Tibial nerve (tissue), 4 donors: ENCODE measurements at places on chromosomes 12 and 14.

- DNase-seq = no peak
Measured at GRCh38 chr12:132015686-132016430, 66.1 kb downstream of the EP400 start.

DNA sequence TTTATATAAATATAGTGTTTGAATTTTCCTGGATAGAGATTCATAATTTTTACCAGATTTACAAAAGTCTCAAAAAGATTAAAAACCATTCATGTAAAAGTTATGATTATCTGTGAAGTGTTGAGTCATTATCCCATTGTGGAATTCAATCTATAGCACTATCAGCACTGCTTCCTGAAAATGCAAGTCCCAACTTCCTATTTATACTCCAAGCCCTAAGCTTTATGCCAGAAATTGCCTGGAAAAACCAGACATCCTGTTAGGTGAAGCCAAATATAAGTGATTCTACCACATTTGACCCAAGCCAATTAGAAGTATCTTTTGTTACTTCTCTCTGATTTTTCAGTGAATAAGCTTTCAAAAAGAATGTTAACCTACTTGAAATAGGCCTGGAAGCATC, 129.1 kb downstream of the GPR135 start:
- no peak for DNase-seq

DNA sequence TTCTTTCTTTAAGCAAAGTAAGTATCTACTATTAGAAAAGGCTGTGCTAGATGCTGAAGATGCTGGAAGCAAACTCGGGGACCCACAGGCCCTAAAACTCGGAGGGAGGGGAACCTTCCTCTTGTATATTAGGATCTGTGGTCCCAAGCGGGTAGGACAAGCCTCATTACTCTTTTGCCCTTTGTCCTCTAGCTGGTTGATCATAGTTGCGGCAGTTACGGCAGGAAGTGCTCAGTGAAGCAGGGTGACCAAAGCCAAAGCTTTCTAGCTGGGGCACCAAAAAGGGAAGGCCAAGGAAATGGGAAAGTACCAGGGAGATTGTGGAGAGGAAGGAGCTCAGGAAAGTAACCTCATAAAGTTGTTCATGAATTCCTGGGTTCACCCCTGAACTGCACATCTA, 76.3 kb downstream of the SCFD1 start:
- DNase-seq = no peak

DNA sequence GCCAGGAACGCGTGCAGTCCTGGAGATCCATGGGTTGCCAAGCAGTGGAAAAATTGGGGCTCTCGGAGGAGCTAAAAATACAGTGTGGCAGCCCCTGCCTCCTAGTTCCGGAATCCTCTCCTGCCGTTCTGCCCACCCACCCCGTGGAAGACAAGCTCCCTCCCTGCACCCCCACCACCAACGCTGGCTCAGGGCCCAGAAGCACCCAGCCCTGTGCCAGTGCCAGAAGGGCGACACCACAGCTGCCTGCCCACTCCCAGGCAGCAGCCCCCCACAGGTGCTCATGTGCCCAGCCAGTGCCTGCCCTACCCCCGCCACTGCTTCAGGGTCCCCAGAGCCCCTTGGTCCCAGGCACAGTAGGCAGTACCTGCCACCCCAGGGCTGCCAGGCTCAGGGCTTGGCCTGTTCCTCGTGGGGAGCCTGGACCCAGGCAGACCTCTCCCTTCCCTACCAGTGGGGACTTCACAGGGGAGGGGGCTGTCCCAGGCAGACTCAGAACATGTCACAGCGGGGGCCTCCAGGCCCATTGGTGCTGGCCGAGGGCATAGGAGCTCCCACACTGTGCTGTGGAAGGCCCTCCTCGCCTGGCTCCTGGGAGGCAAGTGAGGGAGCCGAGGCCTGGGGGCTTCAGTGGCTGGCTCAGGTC, 7.4 kb downstream of the INF2 start:
- DNase-seq = no peak

DNA sequence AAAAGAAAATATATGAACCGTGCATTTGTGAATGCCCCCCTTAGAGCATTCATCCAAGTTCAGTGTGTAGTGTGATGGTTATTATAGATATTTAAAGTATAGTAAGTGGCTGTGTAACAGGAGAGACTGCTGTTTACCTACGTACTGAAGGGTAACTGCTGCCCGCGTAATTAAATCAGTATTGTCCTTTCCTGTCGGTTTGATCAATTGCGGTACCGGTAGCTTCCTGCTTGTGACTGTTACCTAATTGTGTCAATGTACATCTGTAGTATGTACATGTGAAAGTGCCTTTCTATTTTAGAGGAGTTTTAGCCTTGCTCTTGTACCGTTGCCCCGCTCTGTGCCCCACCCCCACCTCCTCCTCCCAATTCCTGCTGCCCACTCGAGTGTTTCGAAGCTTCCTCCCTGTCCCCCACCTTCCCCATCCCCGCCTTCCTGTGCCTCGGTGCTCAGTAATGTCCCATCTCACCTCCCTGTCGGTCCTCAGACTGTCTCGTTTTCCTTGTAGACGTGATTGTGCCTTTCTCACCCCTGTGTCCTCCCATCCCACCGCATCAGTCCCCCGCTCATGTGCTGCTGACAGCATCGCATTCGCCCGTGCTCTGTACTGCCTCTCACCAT, 75.0 kb downstream of the KICS2 start:
- DNase-seq = no peak

GRCh38 chr12:110657747-110658146, 31.2 kb downstream of the HVCN1 start:
- DNase-seq = no peak

- no peak for DNase-seq
Measured at GRCh38 chr12:93825501-93825888, 148.3 kb downstream of the CRADD start.

DNA sequence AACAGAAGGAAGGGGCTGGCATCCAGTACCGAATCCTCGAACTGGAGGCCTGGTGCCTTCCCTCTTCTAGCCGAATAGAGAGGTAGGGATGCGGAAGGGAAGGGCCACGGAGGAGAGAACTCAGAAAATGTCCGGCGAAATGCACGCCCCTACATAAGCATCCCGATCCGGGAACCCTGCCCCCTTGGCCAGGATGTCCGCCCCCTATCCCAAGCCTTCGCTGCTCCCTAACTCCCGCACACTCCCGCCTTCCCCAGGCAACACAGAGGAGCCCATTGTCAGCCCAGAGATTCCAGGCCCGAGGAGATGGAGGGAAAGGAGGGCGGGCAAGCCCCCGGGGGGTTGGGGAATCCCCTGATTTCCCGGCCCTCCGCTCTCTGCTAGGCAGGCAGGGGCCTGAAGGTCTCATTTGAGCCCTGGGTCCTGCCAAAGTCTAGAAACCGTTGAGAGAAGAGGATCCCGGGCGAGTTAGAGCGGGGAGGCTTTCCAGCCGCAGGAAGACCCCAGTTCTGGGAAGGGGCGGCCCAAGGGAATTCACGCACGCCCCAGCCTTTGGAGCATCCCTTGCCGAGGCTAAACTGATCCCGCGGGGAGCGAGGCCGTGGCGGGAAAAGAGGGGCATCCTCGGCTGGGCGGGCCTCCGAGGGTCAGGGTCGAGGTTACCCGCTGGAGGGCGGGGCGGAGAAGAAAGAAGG, 569 bp upstream of the ARHGEF40 start:
- DNase-seq = no peak
